Transverse colon (tissue), 4 donors: ENCODE measurements at places on chromosomes 12 and 14.
A peak's percentile ranks its signal among the peaks of the same experiment; 100 is the strongest.

GRCh38 chr12:112167718-112168525 is 42.6 kb downstream of the TRAFD1 start:
- DNase-seq, result no peak

DNA sequence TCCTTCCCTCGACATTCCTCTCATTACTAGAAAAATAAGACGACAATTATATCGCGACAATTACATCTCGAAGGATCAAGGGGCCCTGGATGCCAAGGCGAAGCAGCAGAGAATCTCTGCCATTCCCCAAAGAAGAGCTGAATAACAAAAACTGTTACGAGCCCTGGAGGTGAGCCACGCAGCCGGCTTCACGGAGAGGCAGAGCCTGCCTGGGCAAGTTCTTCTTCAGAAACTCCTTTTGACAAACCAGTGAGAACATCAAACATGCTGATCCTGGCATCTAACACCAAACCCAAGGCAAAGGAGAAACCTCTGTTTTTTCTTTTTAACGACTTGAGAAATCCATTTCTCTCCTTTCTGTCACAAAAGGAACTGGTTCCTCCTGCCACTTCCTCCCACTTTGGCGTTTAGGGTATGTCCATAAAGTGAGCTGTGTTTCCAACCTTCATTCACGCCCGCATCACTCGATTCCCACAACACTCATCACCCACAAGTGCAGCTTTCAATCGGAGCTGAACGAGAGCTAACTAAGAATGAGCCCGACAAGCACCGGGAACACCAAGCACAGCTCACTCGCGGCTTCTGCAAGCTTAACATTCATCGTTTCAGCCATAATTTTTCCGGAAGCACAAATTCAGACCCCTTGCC is 21.5 kb downstream of the CCDC88C start:
- peak; percentile 59 for DNase-seq

DNA sequence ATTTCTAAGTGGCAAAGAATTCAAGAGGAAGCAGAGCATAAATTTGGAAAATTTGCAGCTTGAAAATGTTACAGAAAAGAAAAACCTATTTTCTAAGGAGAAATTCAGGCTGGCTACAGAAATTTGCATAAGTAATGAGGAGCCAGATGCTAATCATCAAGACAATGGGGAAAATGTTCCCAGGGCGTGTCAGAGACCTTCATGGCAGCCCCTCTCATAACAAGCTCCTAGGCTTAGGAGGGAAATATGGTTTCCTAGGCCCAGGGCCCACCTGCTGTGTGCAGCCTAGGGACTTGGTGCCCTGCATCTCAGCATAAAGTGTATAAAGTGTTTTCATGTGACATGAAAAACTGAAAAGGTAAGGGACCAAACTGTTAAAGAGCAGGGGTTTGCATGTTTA is 1796.3 kb upstream of the FLRT2 start:
- no peak for DNase-seq

GRCh38 chr12:98504368-98504617 is 11.1 kb upstream of the TMPO start:
- DNase-seq, result no peak
